ENCODE measurements at places on chromosomes 3 and 15. TPM values are rescaled to one million over a fixed set of nuclear protein-coding genes. Genes with fewer than 3 reads are reported as not detected.

GRCh38 chr15:44092221-44092620 is 102.8 kb downstream of the FRMD5 start:
- peaks cover 3% of the 10 kb centered on the region for H3K4me1 ChIP-seq
- no peak overlapping the region for H3K27ac ChIP-seq
- no peak overlapping the region for H3K4me3 ChIP-seq
- no peaks in the 10 kb centered on the region for H3K36me3 ChIP-seq

The PIGX gene
- 36.2 TPM for total RNA-seq

The ADAMTS17 gene
- 2.3 TPM for total RNA-seq

DNA sequence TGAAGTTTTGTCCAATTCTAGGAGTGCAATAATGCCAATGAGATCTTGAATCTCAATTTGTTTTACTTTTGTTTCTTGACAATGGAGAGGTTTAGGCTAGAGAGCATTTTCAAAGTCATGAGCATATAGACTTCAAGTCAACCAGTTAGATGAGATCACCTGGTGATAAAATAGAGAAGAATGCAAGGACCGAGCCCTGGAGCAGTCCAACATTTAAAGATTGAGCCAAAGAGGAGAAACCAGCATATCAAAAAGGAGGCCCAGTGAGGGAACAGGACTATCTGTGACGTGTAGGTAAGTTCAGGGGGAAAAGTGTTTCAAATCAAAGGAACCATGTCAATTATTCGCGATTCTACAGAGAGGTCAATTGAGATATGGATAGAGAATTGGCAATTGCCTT is 1.7 kb upstream of the PIAS1 start:
- DNase-seq: no peak
- no peaks in the 10 kb centered on the region for H3K36me3 ChIP-seq
- peaks cover 35% of the 10 kb centered on the region for H3K4me1 ChIP-seq
- peak overlapping the region; percentile 48 for H3K4me3 ChIP-seq
- H3K27ac ChIP-seq: no peak overlapping the region
- no peaks in the 10 kb centered on the region for H3K27me3 ChIP-seq

The FBN1 gene
- total RNA-seq: 24.3 TPM

The PIGZ gene
- 1.9 TPM for total RNA-seq

DNA sequence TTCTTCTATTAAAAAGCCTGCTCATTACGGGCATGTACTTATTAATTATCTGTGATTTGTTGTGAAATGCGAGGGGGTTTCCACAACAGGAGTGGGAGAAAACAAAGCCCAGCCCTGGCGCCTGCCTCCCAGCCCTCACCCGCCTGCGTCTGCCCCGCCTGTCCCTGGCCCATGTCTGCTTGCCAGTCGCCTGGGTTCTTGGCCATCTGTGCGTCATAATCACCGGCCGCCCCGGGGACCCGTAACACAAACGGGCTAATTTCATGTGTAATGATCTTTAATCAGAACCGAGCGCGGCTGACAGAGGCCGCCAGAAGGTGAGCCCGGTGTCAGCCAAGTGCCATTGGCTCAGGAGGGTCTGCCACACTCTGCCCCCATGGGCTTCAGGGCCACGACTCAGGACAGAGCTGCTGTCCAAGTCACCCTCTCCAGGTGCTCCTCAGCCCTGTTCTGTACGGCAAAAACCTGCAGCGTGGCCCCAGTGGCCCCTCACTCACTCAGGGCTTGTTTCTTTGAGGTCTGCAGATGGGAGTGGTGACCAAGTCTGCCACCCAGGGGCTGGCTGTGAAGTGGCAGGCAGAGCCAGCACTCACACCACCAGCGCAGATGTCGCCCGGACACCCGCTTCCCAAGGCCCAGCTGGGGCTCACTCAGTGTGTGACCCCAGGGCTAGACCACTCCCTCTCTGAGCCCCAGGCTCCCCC is 28.8 kb upstream of the TMEM115 start:
- DNase-seq: no peak
- H3K27me3 ChIP-seq: no peaks in the 10 kb centered on the region
- no peak overlapping the region for H3K27ac ChIP-seq

- no peaks in the 10 kb centered on the region for H3K27me3 ChIP-seq
- peaks cover 38% of the 10 kb centered on the region for H3K4me1 ChIP-seq
- H3K27ac ChIP-seq: no peak overlapping the region
Observed at GRCh38 chr3:172919297-172919683, 168.8 kb downstream of the ECT2 start.

DNA sequence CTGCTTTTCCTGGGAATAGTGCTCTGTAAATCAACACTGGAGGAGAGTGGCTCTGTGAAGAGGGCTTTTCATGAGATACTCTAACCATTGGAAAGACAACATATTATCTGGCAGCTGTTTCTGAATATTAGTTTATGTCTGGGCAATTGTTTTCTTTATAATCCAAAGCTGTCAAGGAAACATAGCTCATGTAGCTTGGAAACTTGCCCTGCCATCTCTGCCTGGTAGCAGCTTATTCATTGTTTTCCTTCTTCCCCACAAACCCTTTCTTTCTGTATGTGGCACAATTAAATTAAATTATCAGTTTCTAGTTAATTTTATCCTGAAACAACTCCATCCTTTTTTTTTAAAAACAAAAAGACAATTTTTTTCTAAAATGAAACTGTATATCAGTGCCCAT is 160.0 kb downstream of the EDEM1 start:
- DNase-seq: no peak
- H3K27me3 ChIP-seq: peaks cover 3% of the 10 kb centered on the region
- H3K36me3 ChIP-seq: no peaks in the 10 kb centered on the region
- H3K4me1 ChIP-seq: no peaks in the 10 kb centered on the region
- H3K27ac ChIP-seq: no peak overlapping the region

The GABRA5 gene
- 0.61 TPM for total RNA-seq

DNA sequence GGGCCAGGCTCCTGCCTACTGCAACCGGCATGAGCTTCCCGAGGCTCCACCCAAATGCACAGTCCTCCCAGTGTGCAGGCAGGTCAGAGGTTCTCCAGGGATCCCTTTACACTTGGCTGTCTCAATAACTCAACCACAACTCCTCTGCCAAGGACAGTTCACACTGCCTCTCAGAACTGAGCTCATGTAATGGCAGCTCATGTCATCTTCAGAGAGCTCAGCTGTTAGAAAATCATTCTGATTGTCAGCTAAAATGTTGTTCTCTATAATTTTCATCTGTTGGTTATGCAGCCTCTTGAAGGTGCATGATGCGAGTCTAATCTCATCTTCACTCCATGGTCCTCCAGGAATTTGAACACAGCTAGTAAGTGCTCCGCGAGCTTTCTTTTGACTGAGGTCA is 76.7 kb downstream of the SST start:
- H3K36me3 ChIP-seq: no peaks in the 10 kb centered on the region
- no peak overlapping the region for H3K27ac ChIP-seq
- DNase-seq: no peak
- peaks cover 20% of the 10 kb centered on the region for H3K4me1 ChIP-seq
- H3K27me3 ChIP-seq: peaks cover 7% of the 10 kb centered on the region
- no peak overlapping the region for H3K4me3 ChIP-seq

GRCh38 chr3:53545996-53546359 is 51.6 kb downstream of the CACNA1D start:
- H3K36me3 ChIP-seq: no peaks in the 10 kb centered on the region
- no peak overlapping the region for H3K27ac ChIP-seq
- H3K4me1 ChIP-seq: peaks cover 11% of the 10 kb centered on the region

- H3K4me3 ChIP-seq: no peak overlapping the region
- DNase-seq: no peak
- H3K36me3 ChIP-seq: no peaks in the 10 kb centered on the region
- no peak overlapping the region for H3K27ac ChIP-seq
Observed at GRCh38 chr3:168327856-168328255, 232.1 kb upstream of the GOLIM4 start.

The ZNF619 gene
- 5.4 TPM for total RNA-seq

The ACTRT3 gene
- total RNA-seq: 1.5 TPM

GRCh38 chr15:50471072-50471471 is 46.9 kb downstream of the USP8 start:
- no peak for DNase-seq
- no peak overlapping the region for H3K4me3 ChIP-seq
- H3K36me3 ChIP-seq: peaks cover 10% of the 10 kb centered on the region
- no peak overlapping the region for H3K27ac ChIP-seq
- H3K27me3 ChIP-seq: no peaks in the 10 kb centered on the region
- H3K4me1 ChIP-seq: no peaks in the 10 kb centered on the region

The GOLGA6L10 gene
- total RNA-seq: 3.6 TPM

DNA sequence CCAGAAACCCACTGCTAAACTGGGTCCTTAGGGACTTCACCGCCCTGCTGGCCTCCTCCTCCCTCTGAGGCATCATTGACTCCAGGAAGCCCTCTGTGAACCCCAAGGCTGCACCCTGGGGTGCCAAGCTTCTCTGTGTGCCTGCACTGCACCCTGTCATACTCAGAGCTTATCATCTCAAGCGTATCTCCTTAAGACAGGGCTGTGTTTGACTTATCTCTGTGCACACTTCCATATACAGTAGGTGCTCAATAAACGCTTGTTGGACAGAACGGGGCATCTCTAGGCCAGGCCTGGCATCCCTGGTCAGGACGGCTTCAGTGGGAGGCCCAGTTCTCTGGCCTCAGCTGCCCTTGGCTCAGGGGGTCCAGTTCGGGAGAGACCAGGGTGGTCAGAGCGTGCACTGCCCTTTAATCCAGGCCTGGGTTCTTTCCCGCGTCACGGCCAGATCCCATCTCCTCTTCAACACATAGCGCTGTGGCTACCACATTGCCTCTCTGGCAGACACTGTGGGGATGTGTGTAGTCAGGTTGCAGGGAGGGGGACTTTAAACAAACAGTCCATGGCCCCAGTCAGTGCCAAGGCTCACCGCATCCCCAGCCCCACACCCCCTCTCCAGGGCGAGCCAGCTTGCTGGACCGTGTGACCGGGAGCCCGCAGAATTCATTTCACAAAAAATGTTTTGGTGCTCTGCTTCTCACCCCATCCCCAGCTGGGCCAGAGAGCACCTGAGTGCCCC is 33.4 kb downstream of the MAGEF1 start:
- H3K4me3 ChIP-seq: no peak overlapping the region
- peaks cover 4% of the 10 kb centered on the region for H3K27me3 ChIP-seq
- no peaks in the 10 kb centered on the region for H3K36me3 ChIP-seq
- H3K27ac ChIP-seq: peak overlapping the region; percentile 91

The MYO1E gene
- 34.5 TPM for total RNA-seq

DNA sequence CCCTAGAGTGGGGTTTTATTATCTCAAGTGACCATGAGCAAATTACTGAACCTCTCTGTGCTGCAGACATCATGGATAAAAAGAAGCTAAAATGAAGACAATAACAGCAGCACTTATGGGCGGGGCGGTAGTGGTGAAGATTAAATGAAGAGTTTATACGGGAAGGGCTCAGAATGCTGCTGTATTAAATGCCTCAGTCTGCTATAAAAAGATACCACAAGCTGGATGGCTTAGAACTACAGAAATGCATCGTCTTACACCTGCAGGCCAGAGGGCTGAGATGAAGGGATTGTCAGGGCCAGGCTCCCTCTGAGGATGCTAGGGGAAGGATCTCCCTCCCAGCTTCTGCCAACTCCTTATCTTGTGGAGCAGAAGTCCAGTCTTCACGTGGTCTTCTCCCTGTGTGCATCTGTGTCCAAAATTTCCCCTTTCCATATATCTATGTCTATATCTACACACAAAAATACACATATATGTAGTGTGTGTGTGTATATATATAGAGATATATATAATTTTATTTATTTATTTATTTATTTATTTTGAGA is 2.9 kb downstream of the ALG1L2 start:
- H3K4me3 ChIP-seq: no peak overlapping the region
- DNase-seq: no peak
- no peak overlapping the region for H3K27ac ChIP-seq

The ZDHHC19 gene
- total RNA-seq: not detected

DNA sequence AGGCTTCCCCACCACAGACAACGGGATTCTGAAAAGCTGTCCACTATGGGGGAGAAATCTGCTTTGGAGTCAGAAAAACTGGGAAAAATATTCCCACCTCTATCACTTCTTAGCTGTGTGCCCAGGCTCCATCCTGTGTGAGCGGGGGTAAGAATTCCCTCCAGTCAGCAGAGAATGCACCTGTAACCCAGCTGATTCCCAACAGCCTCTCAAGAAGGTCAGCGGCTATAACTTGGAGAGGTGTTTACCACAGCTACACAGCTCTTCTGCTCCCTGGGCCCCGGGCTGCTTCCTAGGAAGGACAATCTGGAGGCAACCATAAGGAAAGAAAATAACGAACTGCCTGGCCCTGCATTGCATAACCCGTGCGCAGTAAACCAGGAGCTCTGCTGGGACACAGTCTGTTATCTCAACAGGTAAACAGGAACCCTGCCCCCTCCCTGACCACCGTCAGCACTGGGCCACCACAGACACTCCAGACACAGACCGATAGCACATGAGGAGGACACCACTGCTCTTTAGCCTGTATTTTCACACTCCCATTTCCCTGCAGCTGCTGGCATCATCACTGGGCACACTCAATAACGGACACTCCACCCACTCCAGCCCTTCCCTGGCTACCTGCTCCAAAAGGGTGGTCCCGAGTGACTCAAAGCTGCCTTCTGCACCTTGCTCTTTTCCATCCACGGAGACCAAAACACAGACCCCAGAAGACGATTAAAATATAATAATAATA is 2.1 kb downstream of the RAB43 start:
- H3K4me3 ChIP-seq: peak overlapping the region; percentile 84
- peaks cover 2% of the 10 kb centered on the region for H3K36me3 ChIP-seq
- peaks cover 45% of the 10 kb centered on the region for H3K4me1 ChIP-seq
- DNase-seq: no peak

DNA sequence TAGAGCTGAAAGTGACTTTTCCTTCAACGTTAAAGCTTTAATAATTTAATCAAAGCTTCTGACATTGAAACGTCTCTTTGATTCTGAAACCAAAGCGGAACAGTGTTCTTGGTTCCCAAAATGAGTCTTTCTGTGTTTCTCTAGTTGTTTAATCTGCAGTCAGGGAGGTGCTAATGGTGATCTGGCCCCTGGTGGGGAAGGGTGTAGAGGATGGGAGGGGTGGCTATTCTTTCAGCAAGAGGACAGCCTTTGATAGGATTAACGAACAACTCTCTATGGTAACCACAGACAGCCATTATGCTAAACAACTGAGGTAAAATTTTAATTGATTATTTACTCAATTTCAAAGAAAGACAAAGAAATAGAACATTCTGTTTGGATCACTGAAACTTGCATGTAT is 79.9 kb upstream of the CADPS start:
- H3K4me3 ChIP-seq: no peak overlapping the region
- no peak overlapping the region for H3K27ac ChIP-seq
- no peak for DNase-seq
- no peaks in the 10 kb centered on the region for H3K27me3 ChIP-seq

- no peaks in the 10 kb centered on the region for H3K27me3 ChIP-seq
- H3K4me1 ChIP-seq: no peaks in the 10 kb centered on the region
- no peak overlapping the region for H3K27ac ChIP-seq
- no peaks in the 10 kb centered on the region for H3K36me3 ChIP-seq
Observed at GRCh38 chr3:128655531-128655930, 4.9 kb upstream of the RPN1 start.

GRCh38 chr15:40344631-40345120 is 3.9 kb upstream of the CCDC9B start:
- H3K36me3 ChIP-seq: no peaks in the 10 kb centered on the region
- H3K27me3 ChIP-seq: no peaks in the 10 kb centered on the region
- peaks cover 13% of the 10 kb centered on the region for H3K4me1 ChIP-seq
- DNase-seq: peak; percentile 57

Measured in neural crest cell (in vitro differentiated cells).